Stimulated activated CD8-positive, alpha-beta memory T cell treated with anti-CD3 and anti-CD28 coated beads, Interleukin-7, amount 100 ng/mL, for 1 hour (primary cell): ENCODE measurements at places on chromosomes 5 and 9.

DNA sequence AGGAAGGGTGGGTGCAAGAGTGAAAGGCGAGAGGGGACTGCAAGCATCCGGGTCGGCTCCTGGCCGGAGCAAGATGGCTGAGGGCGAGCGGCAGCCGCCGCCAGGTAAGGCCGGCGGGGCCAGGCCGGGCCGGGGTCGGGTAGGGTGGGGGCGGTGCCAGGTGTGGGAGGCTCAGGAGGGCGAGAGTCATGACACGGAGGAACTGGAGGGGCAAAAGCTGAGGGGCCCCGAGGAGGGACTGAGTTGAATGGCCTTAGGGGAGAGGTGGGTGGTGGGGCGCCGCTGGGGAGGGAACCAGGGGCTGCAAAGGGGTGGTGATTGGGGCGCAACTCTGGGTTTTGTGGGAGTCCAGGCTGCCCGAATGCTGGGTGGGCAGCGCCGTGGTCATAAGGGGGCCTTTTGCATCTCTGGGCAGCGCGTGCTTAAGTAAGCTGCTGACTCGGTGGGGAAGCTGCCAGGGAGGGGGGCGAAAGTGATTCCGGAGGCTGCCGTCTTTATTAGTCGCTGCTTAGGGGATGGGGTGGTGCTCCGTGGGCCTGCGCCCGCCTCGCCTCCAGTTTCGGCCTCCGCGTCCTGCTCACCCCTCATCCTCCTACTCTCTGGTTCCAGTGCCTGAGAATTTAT, 425 bp downstream of the PTPA start:
- DNase-seq, result no peak

DNA sequence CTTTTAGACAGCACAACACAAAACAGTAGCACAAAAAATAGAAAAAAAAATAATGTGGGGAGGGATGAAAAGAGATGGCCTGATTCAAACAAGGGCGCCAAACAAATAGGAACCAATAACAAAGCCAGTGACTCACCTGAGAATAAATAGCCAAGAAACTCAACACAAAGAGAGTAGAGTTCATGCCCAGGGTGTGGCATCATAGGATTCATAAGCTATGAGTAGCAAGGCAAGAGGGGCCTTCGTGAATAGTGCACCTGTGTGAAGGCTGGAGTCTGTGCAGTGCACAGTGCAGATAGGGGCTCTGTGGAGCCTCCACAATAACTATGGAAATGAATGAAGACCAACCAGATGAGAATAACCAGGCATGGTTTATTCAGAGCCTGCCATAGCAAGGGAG, 541.7 kb downstream of the SPOCK1 start:
- no peak for DNase-seq

DNA sequence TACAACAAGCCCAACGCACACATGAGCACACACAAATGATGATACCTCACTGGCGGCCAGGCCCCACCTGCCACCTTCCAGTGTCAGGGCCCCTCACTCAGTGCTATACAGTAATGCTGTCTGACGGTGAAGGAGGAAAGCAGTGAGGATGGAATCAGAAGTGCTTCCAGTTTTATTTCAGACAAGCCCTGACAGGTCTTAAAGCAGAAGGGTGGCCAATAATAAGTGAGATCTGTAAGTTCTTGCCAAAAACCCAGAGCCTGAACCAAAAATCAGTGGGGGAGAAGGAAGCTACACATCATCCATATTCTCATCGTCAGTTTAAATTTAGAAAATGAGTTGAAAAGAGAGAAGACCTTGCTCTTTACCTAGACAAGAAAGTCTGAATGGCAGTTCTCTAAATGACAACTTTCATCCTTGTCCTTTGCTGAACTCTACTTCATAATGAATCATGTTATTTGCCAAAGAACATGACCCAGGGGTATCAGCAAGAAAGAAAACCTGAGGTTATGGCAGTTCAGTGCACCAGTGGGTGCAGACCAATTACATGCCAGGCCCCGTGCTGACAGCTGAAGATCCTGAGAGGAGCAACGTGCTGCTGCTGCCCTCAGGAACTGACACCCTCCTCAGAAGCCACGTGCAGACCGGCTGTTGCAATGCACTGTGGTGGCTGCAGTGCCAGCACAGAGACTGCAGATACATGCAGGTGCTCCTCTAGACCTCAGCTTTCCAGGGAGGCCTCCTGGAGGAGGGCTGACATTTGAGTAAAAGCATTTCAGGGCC, 118.7 kb downstream of the DROSHA start:
- no peak for DNase-seq

- DNase-seq, result no peak
These were observed 2.8 kb upstream of the HMCN2 start for GRCh38 chr9:130262771-130263170.

DNA sequence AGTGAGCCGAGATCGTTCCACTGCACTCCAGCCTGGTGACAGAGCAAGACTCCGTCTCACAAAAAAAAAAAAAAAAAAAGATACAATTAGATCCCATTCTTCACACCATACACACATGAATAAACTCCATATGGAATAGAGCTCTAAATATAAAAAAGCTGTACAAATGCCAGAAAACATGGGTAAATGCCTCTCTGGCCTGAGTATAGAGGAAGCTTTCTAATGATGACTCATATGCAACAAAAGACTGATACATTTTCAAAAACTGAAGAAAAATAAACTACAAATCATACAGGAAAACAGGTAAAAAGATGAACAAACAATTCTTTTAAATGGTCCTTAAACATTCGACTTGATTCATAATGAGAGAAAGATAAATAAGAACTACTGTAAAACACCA, 8.6 kb downstream of the ZFP62 start:
- no peak for DNase-seq

- no peak for DNase-seq
These were observed 10.1 kb downstream of the ATG12 start for GRCh38 chr5:115831163-115831768.

DNA sequence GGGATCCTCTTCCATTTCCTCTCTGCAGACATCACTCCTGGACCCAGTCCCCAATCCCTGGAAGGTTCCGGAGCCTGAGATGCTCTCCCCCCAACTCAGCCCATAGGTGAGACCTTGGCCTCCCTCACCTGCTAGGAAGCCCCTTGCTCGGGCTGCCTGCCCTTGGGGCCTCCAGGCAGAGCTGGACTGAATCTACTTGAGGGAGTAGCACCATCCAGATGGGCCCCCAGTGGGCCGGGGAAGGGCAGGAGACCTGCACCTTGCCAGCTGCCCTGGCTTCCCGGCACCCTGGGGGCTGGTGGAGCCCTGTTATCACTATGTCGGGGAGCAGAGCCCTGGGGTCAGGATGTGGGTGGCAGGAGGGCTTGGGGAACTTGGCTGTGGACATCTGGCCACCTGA, 26.9 kb upstream of the TMEM250 start:
- DNase-seq, result no peak
